ENCODE measurements at places on chromosomes 11 and 22. TPM values are rescaled to one million over a fixed set of nuclear protein-coding genes. Genes with fewer than 3 reads are reported as not detected.

- no peak overlapping the region for H3K4me3 ChIP-seq
- H3K4me1 ChIP-seq: no peaks in the 10 kb centered on the region
- no peak for DNase-seq
- no peak overlapping the region for H3K27ac ChIP-seq
- H3K27me3 ChIP-seq: no peaks in the 10 kb centered on the region
These were observed 319.8 kb downstream of the DLG2 start for GRCh38 chr11:85307366-85307765.

DNA sequence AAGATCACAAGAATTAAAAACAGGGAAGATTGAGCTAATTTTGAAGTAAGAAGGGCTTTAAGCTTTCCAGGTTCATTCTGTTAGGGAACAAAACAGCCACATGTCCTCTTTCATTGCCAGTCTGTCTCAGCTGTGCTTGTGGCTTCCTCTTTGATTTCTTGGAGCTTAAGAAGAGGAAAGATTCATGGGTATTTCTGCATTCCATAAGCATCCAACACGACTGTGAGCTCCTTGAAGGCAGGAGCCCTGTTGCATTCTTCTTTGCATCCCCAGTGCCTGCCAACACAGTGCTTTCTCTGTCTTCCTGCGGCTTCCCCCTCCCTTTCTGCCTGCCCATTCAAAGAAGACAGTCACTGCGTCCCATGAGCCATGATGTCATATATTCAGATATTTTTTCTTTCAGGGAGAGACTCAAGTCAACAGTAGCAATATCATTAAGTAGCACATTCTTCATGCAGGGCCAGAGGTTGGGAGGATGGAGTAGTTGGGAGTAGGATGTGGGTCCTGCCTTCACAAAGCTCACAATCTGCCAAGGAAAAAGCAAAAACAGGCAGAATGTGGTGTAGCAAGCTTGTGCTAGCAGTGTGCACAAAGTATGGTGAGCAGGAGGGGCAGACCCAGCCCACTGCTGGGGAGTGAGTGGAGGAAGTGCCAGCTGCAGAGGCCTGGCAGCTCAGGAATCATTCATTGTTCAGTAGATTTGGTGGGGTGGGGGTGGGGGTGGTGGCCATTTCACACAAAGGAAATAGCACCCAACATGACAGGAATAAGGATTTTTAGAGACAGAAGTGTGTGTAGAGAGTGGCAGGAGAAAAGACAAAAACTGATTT lies 162.1 kb upstream of the RASSF10 start:
- H3K4me3 ChIP-seq: peak overlapping the region; percentile 9
- no peaks in the 10 kb centered on the region for H3K36me3 ChIP-seq
- no peak for DNase-seq
- peaks cover 2% of the 10 kb centered on the region for H3K27me3 ChIP-seq
- peak overlapping the region; percentile 62 for H3K27ac ChIP-seq

- no peak overlapping the region for H3K27ac ChIP-seq
- DNase-seq: no peak
- H3K27me3 ChIP-seq: peaks cover 13% of the 10 kb centered on the region
These were observed 3.9 kb upstream of the CDC42BPG start for GRCh38 chr11:64848214-64848825.

- H3K4me1 ChIP-seq: no peaks in the 10 kb centered on the region
- H3K27ac ChIP-seq: no peak overlapping the region
- no peak for DNase-seq
These were observed 284.6 kb downstream of the GUCY1A2 start for GRCh38 chr11:106733635-106734034.

DNA sequence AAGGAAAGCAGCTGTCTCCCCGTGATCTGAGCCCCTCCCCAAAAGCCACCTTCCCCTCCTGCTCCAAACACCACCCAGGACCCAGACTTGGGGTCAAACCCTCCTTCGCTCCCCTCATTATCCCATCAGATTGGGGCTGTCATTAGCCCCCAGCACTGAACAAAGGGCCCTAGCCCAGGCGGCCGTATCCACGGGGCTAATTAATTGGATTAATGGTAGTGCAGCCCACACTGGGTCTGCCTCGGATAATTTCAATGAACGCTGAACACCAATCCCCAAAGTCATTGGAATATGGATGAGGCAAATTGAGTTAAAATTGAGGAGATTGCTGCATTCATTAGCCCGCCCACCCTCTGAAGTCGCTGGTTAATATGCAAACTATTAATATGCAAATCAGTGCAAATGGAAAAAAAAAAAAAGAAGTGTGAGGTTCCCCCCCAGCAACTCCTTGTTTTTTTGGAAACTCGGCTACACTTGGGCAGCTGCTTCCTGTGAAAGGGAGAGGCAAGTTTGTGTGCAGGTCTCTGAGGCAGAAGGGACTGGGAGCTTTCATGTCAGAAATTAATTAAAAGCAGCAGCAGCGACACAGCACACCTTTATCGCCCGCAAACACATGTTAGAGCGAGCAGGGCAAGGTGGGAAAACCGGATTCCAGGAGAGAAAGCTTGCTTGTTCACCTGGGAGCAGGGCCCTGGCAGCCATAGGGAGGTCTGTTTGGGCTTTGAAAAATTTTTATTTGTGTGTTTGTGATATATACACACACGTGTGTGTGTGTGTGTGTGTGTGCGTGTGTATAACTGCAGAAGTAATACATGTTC lies 517.8 kb downstream of the MIAT start:
- no peak overlapping the region for H3K4me3 ChIP-seq
- peaks cover 2% of the 10 kb centered on the region for H3K4me1 ChIP-seq
- H3K36me3 ChIP-seq: no peaks in the 10 kb centered on the region

GRCh38 chr22:47380692-47381091 lies 618.2 kb downstream of the TBC1D22A start:
- H3K4me3 ChIP-seq: no peak overlapping the region
- no peaks in the 10 kb centered on the region for H3K4me1 ChIP-seq
- no peak for DNase-seq
- H3K36me3 ChIP-seq: peaks cover 22% of the 10 kb centered on the region

- no peaks in the 10 kb centered on the region for H3K36me3 ChIP-seq
- H3K27ac ChIP-seq: no peak overlapping the region
- H3K27me3 ChIP-seq: no peaks in the 10 kb centered on the region
- no peak overlapping the region for H3K4me3 ChIP-seq
- H3K4me1 ChIP-seq: no peaks in the 10 kb centered on the region
These were observed 19.0 kb upstream of the OR9Q1 start for GRCh38 chr11:58004664-58005063.

DNA sequence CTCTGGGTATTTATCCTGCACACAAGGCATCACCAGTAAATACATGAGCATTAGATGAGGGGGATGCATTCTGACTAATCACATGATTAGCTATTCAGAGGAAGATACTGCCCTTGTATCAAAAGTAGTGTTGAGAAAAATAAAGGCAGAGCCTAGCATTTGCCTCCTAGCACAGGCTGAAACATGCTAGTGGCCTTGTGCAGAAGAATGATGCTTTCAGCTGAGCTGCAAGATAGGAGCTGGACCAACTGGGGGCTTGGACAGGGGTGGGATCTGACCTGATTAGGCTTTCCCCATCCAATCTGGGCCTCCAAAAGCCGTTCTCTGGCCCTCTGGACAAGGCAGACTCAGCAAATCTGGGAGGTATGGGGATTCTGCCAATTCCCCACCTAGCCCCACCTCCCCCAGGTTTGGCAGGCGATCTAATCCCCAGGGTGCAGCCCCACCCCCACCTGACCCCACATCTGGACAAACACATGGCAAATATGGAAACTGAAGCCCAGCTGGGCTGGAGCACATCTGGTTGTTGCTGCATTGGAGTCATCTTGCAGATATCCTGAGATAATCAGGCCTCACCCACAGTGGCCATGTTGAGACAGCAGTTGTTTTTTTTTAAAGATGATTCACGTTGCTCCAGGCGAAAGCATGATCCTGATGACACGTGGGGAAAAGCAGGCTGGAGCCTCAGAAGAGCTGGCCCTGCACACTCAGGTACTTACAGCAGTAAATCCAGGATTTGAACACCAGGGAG lies 4.4 kb upstream of the MISFA start:
- no peak for DNase-seq
- peaks cover 9% of the 10 kb centered on the region for H3K4me1 ChIP-seq
- no peak overlapping the region for H3K4me3 ChIP-seq
- no peak overlapping the region for H3K27ac ChIP-seq

GRCh38 chr11:554428-555226 lies 5.9 kb downstream of the LMNTD2 start:
- no peak overlapping the region for H3K4me3 ChIP-seq
- no peaks in the 10 kb centered on the region for H3K36me3 ChIP-seq
- no peak overlapping the region for H3K27ac ChIP-seq
- H3K27me3 ChIP-seq: peaks cover 3% of the 10 kb centered on the region
- H3K4me1 ChIP-seq: peaks cover 1% of the 10 kb centered on the region
- peak; percentile 79 for DNase-seq

DNA sequence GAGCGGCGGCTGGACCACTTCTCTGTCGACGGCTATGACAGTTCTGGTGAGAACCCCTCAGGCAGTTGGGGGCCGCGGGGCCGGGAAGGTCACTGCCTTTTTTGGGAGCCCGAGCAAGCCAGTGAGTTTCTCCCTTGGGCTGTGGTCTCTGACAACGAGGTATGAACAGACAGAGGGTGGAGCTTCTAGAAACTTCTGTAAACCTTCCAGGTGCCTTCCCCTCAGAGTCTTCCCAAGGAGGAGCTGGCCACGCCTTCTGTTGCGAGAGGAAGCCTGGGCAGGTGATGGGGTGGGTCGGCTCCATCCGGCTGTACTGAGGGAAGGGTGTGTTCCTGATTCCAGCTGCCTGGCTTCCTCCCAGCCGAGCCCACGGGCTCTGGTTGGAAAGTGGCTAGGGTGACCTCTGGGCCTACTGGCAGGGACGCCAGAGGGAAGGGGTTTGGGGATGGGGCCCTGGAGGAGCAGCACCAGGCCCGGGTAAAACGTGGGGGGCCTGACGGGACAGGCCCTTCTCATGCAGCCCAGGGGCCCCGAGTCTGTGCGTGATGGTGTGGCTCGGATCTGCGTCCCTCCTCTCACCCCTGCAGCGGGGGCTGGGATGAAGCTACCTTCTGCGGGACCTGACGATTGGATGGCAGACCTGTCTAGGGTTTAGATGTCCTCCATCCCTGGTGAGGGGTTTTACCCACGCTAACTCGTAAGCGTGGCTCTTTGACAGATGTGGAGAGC lies 110.8 kb downstream of the KCNQ1OT1 start:
- peaks cover 5% of the 10 kb centered on the region for H3K27me3 ChIP-seq
- no peak overlapping the region for H3K27ac ChIP-seq
- H3K36me3 ChIP-seq: peaks cover 7% of the 10 kb centered on the region
- no peak overlapping the region for H3K4me3 ChIP-seq
- no peak for DNase-seq

GRCh38 chr11:18100926-18101656 lies 4.8 kb downstream of the SAAL1 start:
- no peaks in the 10 kb centered on the region for H3K4me1 ChIP-seq
- DNase-seq: no peak
- no peak overlapping the region for H3K4me3 ChIP-seq
- H3K27ac ChIP-seq: no peak overlapping the region
- no peaks in the 10 kb centered on the region for H3K36me3 ChIP-seq

DNA sequence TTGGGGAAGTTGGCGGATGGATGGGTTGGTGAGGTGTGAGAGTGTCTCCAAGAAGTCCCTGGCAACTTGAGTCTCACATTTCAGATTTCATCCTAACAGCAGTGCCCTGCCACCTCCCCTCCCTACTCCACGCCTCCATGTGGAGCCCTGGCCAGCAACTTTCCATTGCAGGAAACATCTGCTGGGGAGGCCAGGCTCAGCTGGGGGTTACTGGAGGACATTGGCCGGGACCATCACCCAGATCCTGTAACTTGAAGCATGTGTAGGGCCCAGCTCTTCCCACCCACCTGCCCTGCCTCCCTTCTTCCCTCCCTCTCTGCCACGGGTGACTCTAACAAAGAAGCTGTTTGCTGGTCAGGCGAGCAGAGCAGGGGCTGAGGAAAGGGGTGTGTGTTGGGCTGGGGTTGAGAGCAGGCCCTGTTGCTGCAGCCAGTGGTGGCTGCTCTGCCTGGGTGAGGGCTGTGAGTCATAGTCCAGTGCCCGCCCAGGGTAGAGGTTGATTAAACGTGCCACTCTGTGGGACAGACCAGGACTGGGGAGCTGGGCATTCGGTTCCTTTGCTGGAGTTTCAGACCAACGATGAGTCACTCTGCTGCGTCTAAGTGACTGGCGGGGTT lies 64.0 kb downstream of the SCN3B start:
- no peak overlapping the region for H3K27ac ChIP-seq
- DNase-seq: no peak
- no peaks in the 10 kb centered on the region for H3K36me3 ChIP-seq
- H3K27me3 ChIP-seq: peaks cover 2% of the 10 kb centered on the region

DNA sequence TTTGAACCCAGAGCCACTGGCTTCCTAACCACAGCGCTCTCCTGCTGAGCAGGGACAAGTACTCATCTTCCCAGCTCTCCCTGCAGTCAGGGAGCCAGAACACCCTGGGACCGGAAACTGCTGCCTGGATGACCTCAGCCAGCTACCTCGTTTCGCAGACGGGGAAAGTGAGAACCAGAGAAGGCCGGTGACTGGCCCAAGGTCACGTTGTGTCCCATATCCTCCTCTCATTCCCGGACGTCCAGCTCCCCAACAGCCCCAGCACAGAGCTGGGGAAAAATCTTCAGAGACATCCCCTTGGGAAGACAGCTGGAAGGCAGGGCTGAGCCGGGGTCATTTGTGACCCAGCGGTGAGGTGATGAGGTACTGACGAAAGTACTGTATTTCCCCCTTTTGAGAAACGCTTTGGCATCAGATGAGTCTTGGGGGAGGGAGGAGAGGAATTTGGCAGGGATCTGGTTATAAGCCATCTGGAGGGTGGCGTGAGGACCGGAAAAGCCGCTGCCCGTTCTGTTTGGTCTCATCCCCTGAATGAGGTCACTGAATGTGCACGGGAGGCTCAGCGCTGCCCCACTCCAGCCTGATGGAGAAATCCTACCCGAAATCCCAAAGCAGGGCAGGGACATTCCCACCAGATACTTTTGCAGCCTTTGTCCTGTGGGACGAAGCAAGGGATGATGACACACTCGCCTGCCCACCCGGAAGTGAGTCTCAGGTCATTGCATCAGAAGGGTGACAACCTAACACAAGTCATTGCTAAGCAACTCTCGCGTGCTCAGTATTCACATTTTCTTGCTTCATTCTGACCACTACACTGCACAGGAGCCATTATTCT lies 41.1 kb downstream of the LIF start:
- no peak overlapping the region for H3K27ac ChIP-seq
- DNase-seq: no peak
- no peaks in the 10 kb centered on the region for H3K4me1 ChIP-seq
- peaks cover 6% of the 10 kb centered on the region for H3K27me3 ChIP-seq
- H3K4me3 ChIP-seq: no peak overlapping the region

The HEPN1 gene
- not detected for total RNA-seq

The ANGPTL5 gene
- not detected for total RNA-seq

The NEFH gene
- 27.1 TPM for total RNA-seq

The EMID1 gene
- total RNA-seq: 0.76 TPM

The STARD10 gene
- 13.5 TPM for total RNA-seq

The WNT11 gene
- 0.37 TPM for total RNA-seq

The MTCH2 gene
- 144 TPM for total RNA-seq
